ENCODE measurements at places on chromosomes 4 and X.

DNA sequence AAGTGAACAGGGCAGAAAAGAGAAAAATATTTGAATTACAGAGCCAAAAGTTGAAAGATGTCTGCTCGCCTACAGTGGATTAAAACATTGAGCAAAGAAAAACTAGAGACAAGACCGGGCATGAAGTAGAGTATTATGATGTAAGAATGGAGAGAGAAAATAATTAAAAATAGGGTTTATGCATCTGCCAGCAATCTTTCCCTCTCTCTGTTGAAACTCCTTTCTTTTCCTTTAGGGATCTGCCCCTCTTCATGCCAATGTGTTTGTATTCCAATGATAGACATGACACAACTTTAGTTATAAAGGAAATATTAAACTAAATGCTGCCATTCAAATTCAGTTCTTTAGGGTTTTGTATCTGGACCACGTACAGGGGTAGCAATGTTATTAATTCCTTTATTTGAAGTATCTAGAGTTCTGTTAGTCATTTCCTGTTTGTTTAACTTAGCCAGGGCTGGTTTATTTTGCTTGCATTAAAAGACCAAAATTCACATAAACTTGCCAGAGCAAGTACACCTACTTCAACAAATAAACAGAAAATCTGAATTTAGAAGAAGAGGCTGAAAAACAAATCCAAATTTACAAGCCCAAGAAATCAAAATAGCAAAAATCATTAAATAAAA, 202.6 kb downstream of the SPOCK3 start:
- no peak for DNase-seq

DNA sequence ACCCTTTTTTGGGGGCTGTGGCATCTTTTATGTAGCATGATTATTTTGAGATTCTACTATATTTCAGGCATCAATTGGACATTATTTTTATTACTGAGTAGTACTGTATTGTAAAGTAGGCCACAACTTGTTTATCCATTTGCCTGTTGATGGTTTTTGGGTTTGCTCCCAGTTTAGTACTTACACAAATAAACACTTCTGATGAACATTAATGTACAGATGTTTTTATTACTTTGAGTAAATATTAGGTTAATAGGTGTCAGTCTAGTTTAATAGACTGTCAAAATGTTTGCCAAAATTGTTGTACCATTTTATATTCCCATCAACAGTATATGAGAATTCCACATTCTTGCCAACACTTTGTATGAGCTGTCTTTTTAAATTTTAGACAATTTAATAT, 214.9 kb upstream of the MAD2L1 start:
- no peak for DNase-seq

- DNase-seq = no peak
Measured at GRCh38 chr4:108644237-108644636, 6.2 kb upstream of the OSTC start.

- DNase-seq = no peak
Measured at GRCh38 chrX:150984169-150984824, 1.2 kb downstream of the HMGB3 start.

GRCh38 chr4:120667102-120667501, 255.4 kb downstream of the PRDM5 start:
- no peak for DNase-seq

DNA sequence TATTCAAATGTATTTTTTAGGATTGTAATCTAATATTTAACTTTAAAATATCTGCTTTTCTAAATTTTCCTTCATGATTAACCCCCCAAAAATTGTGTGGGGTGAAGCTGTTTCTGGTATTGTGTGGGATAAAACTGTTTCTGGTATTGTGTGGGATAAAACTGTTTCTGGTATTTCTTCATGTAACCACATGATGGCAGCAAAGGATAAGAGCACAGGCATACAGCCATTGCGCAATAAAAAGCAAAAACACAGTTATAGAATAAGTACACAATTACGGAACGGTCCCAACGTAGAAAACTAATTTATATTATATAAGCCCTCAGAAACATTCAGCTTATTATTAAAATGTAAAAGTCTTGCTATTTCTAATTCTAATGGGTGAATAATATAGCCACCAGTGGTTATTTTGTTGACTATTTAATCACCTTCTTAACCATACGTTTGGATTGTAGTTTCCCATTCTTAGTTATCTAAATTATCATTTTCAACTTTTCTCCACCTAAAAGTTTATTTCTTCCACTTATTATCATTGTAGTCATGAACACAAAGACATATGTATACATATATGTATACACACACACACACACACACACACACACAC, 333.9 kb upstream of the FSTL5 start:
- DNase-seq = no peak

GRCh38 chrX:150569155-150569477, 695 bp downstream of the MTM1 start:
- DNase-seq = no peak

DNA sequence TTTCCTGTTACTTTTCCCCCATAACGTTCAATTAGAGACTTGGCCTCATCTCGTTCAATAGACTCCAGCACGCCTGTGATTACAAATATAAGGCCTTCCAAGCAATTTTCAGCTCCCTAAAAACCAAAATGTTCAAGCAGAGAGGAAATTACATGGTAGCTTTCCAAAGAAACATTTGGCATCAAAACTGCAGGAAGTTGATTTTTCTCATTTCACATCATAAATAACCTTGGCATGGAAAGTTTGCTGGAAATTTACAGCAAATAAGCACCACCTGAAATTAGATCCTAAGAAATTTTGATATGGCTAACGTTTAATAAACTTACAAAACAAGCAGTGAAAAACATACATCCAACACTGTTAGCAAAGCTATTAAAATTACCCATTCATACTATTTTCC, 53.3 kb downstream of the RFC1 start:
- DNase-seq = no peak

GRCh38 chrX:105229146-105229545, 8.7 kb upstream of the TEX13A start:
- DNase-seq = no peak

DNA sequence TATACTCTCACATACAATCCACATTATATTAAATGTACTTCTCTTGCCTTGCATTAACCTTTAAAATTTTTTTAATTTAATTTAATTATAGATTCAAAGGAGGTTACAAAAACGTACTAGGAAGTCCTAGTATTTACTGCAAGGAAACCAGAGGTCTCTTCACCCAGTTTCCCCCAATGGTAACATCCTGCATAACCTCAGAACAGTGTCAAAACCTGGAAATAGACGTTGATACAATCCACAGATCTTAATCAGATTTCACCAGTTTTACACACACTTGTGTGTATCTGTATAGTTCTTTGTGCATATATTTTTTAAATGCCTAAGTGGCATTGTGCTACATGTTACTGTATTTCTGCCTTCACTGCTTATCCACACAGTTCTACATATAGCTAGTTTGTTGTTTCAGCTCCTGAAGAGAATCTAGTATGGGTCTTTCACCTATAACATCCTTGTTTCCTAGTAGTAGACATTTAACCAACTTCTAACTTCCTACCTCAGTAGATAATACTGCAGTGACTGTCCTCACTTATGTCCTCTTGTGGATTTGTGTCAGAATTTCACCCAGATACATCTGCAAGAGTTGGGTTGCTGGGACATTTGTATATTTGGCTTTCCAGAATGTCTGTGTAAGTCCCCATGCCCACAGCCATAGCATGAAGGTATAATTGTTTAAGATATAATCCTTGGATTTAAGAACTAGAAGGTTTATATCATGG, 103.2 kb downstream of the NFKB1 start:
- DNase-seq = no peak

GRCh38 chrX:132031867-132032266, 8.8 kb downstream of the STK26 start:
- DNase-seq = no peak

- no peak for DNase-seq
Measured at GRCh38 chrX:132059973-132060540, 37.0 kb downstream of the STK26 start.

DNA sequence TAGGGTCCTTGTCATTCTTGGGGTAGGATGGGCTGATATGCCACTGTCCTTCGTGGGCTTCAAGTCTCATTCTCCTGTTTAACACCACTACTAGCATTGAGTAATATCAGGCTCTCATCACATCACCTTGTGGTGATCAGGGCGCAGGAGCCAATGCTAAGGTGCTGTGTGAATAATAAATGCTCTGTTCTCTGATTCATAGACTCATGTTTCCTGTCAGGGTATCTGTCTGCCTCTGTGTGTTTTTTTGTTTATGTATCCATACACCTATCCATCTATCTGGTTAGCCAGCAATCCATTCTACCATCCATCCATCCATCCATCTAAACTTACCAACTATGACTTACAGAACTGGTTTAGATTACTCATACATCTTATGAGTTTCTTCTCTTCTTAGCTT, 525.1 kb upstream of the ATOH1 start:
- no peak for DNase-seq

DNA sequence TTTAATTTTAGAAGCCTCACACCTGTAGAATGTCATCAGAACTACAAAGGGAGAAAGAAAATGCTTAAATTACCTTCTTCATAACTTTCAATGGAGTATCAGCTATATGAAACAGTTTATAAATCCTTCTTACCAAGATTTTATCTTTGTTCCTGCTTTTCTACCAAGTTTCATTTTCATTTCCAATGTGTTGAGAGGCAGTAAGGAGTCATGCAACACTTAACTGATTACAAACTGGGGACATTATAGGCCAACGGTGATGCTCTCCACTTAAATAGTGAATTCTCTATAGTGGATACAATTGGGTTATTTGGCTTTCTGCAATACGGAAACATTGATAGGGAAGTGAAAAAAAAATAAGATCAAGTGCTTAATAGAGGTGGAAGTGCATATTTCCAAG, 145.2 kb upstream of the FTHL17 start:
- DNase-seq = no peak

GRCh38 chr4:24888475-24889344, 24.1 kb downstream of the CCDC149 start:
- DNase-seq = no peak

DNA sequence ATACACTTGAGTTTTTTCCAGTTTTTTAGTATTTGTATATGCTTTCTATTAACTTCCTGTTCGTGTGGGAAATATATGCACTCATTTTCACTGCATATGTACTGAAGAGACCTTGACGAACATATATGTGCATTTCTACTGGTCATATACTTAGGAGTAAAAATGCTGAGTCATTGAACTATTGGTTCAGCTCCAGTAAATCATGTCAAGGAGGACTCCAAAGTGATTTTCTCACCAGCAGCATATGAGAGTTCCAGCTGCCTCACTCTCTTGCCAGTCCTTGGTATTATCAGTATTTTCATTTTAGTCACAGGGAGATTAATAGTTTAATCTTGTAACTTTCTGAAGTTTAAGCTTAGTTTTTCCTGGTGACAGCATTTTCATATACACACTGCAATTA, 2750.2 kb downstream of the ARAP2 start:
- DNase-seq = no peak

- DNase-seq = no peak
Measured at GRCh38 chr4:136571315-136571714, 961.0 kb downstream of the PCDH18 start.

DNA sequence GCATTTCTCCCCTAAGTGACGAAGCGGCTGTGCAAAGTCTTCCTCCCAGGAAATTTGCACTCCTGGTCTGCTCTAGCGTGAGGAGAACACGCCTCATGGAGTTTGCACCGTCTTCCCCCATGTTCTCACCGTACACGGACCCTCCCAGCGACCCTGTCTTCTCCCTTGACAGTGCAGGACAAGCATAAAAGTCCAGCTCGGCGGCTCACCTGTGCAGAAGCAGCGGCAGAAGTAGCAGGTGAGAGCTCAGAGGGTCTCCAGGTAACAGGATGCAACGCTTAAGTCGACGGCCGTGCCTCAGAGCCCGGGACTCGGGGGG, 314 bp downstream of the P2RY8 start:
- DNase-seq = no peak

Data from stimulated activated CD8-positive, alpha-beta memory T cell treated with anti-CD3 and anti-CD28 coated beads, Interleukin-2, amount 100 ng/mL, for 1 hour (primary cell).